Vagina (tissue), 2 donors: ENCODE measurements at places on chromosomes 16 and 17.
A peak's percentile ranks its signal among the peaks of the same experiment; 100 is the strongest.

GRCh38 chr17:74713171-74713755, 540 bp upstream of the CD300LF start:
- DNase-seq, result no peak

DNA sequence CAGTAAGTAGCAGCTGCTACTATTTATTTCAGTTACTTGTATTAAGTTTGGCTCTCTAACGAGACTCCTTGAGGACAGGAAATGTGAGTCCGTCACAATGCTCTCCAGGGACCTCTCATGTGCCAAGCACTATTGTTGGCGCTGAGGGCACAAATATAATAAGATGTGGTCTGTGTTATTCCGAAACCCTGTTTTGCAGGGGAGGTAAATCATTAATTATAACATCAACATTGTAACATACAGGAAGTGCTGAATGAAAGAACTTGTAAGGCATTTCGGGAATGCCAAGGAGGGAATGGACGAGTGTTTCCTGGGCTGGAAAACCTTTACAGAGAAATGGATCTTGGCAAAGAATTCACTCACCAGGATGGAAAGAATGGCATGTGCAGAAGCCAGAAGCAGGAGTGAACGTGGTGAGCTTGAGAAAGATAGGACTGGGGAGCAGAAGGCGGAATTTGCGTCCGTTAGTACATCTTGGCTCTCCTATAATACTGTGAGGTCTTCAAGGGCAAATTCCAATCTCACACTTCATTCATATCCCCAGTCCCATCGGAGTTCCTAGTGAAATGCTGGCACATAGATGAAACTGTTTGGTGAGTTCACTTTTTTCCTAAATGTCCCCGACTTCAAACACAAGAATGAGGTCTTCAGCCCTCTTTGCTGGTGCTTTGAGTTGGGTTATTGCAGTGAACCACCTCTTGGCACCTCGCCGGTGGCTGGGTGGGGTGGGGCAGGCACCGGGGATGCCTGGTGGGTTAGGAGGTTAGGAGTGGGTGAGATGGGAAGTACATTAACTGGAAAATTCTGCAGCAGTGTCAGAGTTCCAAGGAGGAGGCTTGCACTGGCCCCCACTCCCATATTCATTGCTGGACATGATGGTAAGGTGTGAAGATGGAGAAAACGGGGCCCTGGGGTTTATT, 11.5 kb downstream of the TAC4 start:
- no peak for DNase-seq

DNA sequence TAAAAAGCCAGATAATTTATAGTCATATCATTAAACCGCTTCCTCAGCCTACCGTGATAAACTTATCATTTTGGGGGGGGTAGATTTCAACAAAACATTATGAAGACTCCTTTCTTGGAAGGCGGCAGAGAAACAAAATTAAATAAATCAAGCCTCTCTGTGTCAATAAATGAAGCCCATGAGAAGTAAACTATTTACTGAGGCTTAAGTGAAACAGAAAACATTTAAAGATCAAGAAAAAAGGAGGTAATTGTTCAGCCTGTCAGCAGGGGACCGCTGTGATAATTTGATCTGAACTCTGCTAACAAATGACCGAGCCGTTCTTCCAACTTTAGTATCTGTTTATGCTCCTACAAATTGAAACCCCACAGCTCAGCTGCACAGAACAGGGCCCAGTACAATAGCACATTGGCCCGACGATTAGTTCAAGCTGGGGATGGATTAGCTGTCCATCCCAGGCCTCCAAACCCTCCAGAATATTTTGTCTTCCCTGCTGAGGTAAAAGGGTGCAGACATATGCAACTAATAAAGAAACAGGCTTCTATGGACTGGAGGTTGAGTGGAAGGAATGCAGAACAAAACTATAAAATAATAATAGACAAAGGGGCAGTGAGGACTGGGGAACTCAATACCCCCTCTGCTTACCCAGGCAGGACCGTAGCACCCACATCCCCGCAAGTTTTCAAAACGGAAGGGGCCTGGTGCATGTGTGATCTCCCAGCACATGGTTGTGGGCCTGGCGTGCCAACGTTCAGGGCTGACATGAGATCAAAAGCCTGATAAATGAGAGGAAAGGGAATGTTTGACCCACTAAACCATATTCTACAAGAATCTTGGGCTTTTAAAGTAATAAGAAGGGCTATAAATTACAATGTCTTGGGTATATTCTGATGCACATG, 298.1 kb upstream of the IRX5 start:
- DNase-seq, result no peak

DNA sequence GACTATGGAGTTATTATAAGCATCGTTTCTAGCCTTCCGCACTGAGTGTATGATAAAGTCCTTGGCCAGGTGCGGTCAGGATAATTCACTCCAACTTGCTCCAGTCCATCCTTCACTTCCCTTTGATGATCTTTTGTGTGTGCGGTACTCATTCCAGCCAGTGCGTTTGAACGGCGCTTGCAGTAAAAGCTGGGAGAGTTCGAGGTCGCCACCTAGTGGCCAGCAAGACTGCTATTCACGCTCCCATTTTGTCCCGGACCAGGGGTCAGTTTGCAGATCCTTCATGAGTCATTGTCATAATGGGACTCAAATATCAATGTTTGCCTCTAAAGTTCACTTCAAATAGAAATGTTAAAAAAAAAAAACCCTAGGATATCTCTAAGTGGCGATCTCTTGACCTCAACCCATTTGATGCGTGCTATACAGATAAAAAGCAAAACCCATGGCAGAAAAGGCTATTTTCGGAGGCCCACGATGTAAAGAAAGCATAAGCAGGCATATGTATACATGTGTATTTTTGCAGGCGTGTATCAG, 417.1 kb downstream of the TMEM114 start:
- no peak for DNase-seq

DNA sequence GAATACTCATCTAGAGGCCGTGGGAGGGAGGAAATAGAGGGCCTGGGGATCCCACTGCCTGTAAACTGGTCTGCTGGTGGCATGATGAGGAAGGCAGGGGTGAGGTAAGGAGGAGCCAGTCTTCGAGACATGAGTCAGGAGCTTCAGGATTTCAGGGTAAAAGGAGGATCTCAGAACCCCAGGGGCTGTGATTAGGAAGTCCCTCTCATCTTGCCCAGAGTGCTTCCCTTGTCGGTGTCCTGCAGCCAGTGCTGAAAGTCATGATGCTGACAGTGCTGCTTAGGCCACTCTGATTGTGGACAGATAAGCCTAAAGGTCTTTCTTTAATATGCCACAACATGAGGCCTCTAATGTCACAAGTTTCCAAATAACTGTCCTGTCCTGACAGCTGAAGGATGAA, 29.6 kb downstream of the COG4 start:
- DNase-seq, result no peak

DNA sequence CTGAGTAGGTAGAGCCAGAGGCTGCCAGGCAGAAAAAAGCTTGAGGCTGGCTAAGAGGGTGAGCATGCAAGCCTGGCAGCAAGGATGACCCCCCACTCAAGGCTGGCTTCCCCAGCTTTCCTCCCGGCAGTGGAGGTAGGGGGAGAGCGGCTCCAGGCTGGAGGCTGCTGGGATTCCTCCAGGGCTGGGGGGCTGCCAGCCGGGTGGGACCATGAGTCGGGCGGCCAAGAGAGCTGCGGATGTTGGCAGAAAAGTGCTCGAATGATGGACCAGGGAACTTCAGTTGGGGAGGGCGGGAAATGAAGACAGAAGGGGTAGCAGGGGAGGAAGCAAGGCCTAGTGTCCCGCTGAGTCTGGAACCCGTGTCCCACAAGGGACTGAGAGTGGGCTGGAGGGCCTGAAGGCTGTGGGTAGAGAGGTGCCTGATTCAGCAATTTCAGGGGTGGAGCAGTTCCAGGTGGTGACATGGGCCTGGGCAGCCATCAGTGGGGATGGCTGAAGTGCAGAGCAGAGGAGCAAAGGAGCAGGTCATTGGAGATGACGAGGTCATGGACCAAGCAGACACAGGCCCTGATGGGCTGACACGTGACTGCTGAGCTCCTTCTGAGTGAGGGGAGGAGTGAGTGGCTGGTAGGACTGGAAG, 20.3 kb downstream of the HSD11B2 start:
- DNase-seq, result no peak

GRCh38 chr16:1494129-1494640, 1.0 kb downstream of the TELO2 start:
- DNase-seq, result no peak

- no peak for DNase-seq
Observed at GRCh38 chr17:18225121-18225641, at the start of gene LLGL1. Gene LLGL1, plus strand, starts transcription at chr17:18225635. Its CDS starts 48 bp downstream, at chr17:18225683.

GRCh38 chr16:3866703-3867431, 13.6 kb downstream of the CREBBP start:
- DNase-seq, result no peak

DNA sequence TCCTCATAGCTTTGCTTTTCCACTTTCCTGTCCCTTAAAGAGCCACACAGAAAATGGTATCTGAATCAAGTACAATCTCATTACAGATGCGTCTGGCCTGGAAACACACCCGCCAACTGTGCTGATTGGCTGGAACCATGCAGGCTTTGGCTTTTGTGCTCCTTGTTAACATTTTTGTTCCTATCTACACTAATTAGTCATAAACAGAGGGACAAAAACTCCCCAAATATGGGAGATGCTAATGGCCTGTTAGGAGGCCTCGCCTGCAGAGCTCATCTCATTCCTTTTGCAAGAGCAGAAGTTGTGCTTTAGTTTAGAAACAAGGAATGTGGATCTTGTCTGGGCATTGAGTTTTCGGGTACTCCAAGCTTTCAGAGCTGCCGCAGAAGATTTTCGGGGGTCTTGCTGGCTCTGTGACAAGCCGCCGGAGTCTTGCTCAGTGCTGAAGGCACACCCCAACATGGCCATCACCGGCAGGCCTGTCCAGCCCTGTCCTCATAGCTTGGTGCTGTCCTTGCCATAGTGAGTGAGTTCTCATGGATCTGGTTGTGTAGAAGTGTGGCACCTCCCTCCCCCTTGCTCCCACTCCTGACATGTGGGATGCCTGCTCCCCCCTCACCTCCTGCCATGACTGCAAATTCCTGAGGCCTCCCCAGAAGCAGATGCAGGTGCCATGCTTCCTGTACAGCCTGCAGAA, 69.8 kb downstream of the METRNL start:
- DNase-seq, result peak; percentile 61

GRCh38 chr16:4648917-4649316, 24.3 kb downstream of the MGRN1 start:
- DNase-seq, result no peak

DNA sequence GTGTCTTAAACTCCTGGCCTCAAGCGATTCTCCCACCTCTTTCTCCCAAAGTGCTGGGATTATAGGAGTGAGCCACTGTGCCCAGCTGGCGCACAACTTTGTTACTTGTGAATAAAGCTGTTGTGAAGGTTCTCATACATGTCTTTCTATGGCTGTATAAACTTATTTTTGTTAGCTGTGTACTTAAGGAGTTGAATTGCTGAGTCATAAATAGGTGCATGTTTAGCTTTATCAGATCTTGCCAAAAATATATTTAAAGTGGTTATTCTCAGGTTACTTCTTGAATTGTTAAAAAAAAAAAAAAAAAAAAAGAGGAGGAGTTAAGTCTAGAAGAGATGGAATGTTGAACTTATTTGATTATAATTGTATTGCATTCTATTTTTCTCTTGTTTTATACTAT, 47.6 kb upstream of the IRX3 start:
- DNase-seq, result no peak

GRCh38 chr16:83681381-83681956, 126.3 kb upstream of the HSBP1 start:
- no peak for DNase-seq

GRCh38 chr17:50638966-50639713, 4.5 kb downstream of the ABCC3 start:
- no peak for DNase-seq

GRCh38 chr17:44655983-44656710, at the start of gene MEIOC:
Gene MEIOC, plus strand, starts transcription at chr17:44656468. Its CDS starts 146 bp downstream, at chr17:44656614.
- no peak for DNase-seq

DNA sequence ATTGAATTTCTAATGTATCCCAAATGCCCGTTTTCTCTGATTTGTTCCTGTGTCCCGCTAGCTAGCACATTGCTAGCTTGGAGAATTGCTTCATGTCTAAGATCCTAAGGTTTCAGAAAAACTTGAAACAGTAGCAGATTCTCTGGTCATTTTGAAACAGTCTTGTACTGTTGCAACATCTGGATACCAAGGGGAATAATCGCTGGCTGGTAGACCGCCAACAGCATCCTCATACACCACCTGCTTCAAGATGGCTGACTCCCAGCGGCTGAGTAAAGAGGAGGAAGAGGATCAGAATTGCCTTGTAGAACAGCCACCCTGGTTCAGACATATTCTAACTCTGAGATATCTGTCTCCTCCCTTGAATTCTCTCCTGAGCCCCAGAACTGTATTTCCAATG, 226.7 kb upstream of the ELAC2 start:
- DNase-seq, result no peak

- no peak for DNase-seq
Observed at GRCh38 chr16:69195369-69196029, 8.5 kb downstream of the SNTB2 start.

DNA sequence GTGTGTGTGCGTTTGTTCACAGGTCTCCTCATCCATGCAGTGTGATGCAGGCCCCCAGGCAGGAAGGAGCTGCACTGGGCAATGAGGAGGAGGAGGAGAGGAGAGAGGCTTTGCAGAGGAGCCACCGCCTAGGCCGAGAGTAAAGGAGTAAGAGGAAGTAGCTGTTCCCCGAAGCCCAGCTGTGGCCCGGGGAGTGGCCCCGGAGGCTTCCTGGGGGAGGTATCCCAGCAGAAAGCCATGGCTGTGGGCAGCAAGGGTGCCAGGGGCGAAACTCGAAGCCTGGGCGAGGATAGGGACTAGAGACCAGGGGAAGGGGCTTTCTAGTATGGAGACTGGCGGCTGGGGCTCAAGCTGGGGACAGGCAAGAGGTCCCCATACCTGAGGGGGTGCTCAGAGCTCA, 12.2 kb downstream of the C16orf95 start:
- no peak for DNase-seq

DNA sequence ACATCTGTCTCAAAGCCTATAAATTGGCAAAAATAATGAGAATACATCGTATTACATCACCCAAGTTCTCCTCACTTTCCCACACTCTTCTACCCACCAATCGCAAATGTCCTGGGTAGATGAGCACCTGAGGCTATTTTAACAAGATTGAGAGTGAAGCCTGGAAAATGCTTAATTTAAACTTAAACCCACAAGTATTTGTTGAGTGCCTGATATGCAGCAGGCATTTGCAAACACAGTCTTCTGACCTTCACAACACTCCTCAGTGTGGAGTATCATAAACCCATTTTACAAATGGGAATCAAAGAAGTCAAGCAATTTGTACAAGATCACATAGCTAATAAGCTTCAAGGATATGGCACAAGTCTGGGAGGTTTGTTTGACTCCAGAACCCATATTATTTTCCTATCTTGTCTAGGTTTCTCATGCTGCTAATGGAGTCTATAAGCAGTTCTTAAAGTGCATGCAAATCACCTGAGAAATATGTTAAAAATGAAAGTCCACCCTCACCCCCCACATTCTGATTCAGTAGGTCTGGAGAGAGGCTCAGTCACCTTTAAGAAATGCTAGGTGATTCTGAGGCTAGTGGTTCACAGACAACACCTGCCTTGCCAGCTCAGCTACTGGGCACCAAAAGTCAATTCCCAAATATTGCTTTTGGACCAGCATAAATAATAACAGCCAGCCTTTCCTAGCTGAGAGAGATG, 34.9 kb upstream of the CCL2 start:
- DNase-seq, result no peak
